ENCODE measurements at places on chromosomes 4 and X. TPM values are rescaled to one million over a fixed set of nuclear protein-coding genes. Genes with fewer than 3 reads are reported as not detected.

The RRH gene
- total RNA-seq: under 0.01 TPM

The RPL34 gene
- total RNA-seq: 448 TPM

The GAB3 gene
- total RNA-seq: 6.9 TPM

The TLR2 gene
- 0.36 TPM for total RNA-seq

The OCRL gene
- 18.1 TPM for total RNA-seq

The F9 gene
- total RNA-seq: not detected

GRCh38 chr4:71217688-71218087 is 121.1 kb upstream of the SLC4A4 start:
- no peak for DNase-seq

- DNase-seq: no peak
These were observed 210.5 kb downstream of the ADAMTS3 start for GRCh38 chr4:72358483-72358882.

GRCh38 chrX:42149765-42150164 is 226.4 kb upstream of the CASK start:
- no peak for DNase-seq

GRCh38 chr4:41613386-41613785 is 75.4 kb downstream of the LIMCH1 start:
- no peak for DNase-seq

DNA sequence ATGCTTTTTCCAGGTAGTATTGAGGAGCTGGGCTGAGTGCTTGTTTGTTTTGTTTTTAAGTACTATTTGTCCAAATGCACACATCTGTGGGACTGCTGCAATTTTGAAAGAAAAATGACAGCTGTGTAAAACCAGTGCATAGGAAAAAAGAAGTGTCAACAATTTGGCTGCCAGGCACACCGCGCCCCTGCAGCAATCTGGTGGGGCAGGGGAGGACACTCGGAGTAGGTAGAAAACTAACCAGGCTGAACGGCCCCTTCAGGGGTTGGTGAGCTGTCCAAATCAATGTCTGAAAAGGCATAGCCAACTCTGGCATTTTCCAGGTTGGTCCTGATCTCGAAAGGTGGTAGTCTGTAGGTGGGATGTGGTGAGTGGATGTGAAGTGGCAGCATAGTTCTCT is 1.1 kb downstream of the LDOC1 start:
- DNase-seq: no peak

GRCh38 chr4:83771113-83771705 is 235.3 kb downstream of the GPAT3 start:
- peak; percentile 19 for DNase-seq

DNA sequence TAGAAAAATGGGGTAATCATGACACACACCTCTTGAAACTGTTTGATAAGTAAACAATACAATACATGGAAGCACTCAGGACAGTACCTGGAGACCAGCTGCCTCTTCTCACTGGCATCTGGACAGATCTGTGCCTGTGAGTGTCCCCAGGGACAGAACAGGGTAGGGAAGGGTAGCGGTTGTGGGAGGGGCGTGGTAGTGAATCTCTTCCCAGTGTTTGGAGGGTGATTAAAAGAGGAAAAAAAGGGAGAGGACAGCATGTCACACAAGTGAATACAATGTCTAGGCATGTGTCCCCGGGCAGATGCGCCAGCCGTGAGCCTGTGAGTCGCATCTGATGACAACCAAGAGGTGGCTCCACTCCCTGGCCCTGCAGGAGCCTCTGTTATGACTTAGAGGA is 138.8 kb upstream of the MSX1 start:
- no peak for DNase-seq

DNA sequence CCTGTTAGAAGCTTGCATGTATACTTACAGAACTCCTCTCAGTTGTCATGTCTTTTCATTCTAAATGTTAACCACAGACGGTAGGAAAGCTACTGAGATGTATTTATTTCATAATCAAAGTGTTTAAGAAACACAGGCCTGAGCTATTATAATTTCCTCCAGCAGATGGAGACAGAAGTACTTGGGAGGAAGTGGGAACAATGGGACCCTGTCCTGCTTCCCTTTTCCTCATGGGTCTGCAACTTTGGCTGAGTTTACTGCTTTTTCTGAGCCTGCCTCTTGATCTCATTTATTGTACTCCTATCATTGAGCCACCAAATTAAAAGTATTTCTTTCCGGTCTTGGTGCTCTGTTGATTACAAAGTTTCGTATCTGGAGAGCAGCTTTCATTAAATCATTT is 67.7 kb upstream of the SPANXN2 start:
- no peak for DNase-seq

DNA sequence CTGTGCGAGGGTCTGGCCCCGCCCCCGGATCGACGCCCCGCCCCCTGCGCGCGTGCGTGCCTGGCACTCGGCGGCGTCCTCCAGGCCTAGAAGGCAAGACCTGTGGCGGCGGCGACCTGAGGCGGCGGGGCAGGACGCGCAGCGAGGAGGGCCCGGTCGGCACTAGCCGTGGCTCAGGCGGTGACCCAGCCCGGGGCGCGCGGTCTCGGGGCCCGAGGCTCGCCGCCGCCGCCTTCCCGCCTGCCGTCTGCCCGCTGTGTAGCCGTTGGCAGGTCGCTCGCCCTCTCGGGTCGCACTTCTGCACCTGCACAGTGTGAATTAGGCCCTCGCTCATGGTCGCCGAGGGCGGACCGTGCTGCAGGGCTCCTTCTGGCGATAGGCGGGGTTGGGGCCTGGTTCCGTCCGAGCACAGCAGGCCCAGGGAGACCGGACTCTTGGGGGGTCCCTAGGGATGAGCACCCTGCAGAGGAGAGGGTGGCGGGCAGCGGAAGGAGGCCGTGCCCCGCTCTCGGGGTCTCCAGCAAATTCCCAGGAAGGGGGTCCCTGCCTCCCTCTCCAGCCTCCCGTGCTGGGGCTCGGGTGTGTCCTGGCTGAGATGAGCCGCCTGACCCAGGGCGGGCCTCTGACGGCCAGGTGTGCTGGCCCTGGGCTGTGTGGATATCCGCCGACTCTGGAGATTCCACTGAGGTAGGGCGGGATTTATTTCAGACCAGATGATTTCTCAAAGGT is 557 bp upstream of the FAM53A start:
- peak; percentile 53 for DNase-seq

GRCh38 chrX:36640232-36640631 is 367.9 kb upstream of the FAM47C start:
- no peak for DNase-seq

Data from osteoblast (primary cell).